ENCODE measurements at places on chromosomes 2 and 18. TPM values are rescaled to one million over a fixed set of nuclear protein-coding genes. Genes with fewer than 3 reads are reported as not detected.
A peak's percentile ranks its signal among the peaks of the same experiment; 100 is the strongest.

Gene CCDC74B
- 3.5 TPM for total RNA-seq

Gene PDCD1
- 1.5 TPM for total RNA-seq

Gene CAPN14
- total RNA-seq, result 0.42 TPM

Gene ONECUT2
- not detected for total RNA-seq

Gene EML6
- 4.6 TPM for total RNA-seq

Gene RSAD2
- total RNA-seq, result 7.0 TPM

Gene C2orf72
- total RNA-seq, result not detected

- no peak overlapping the region for H3K27ac ChIP-seq
- DNase-seq, result no peak
- no peak overlapping the region for H3K4me3 ChIP-seq
- H3K36me3 ChIP-seq, result no peaks in the 10 kb centered on the region
- H3K4me1 ChIP-seq, result no peaks in the 10 kb centered on the region
Measured at GRCh38 chr18:12060182-12060870, 33.3 kb upstream of the ANKRD62 start.

DNA sequence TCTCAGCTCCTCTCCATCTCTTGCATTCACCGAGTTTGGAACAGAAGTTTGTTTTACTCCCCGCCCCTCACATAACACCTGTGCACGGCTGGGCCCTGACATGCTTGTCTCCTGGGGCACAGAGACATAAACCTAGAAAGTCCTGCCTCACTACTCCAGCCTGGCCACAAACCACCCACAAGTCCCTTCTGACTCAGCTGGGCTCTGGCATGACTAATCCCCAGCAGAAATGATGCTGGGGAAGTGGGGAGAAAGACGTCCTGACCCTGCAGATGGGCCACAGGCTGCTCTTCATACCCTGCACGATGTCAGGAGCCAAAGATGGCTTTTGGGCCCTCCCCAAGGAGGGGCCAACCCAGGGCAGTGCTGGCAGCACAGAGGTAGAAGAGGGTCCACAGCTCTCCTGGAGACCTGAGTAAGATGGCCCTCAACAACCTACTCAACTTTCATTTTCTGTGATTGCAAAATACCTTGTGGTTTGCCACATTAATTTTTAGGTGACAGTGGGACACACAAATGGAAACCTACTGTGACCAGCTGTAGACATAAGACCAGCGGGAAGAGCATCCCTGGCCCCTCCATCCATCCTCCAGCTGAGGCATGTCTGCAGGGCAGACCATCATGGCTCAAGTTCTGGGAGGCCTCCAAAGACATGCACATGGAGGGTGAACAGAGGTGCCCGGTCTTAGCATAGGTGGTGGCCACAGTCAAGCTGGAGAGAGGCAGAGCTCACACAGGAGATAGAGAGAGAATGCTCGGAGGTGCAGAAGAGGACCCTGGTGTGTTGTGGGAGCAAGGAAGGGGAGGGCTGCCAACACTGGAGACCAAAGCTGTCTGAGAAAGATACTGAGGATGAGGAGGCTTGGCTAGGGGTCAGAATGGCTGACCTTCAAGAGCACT, 40.0 kb downstream of the DNMT3A start:
- H3K27ac ChIP-seq, result no peak overlapping the region
- H3K4me3 ChIP-seq, result no peak overlapping the region
- peaks cover 28% of the 10 kb centered on the region for H3K36me3 ChIP-seq
- H3K4me1 ChIP-seq, result peaks cover 47% of the 10 kb centered on the region

- H3K4me1 ChIP-seq, result no peaks in the 10 kb centered on the region
- H3K4me3 ChIP-seq, result no peak overlapping the region
- H3K27ac ChIP-seq, result no peak overlapping the region
- no peaks in the 10 kb centered on the region for H3K36me3 ChIP-seq
- H3K27me3 ChIP-seq, result no peaks in the 10 kb centered on the region
Measured at GRCh38 chr18:46322941-46323340, 218.8 kb downstream of the HAUS1 start.

Gene SLC5A7
- 2.3 TPM for total RNA-seq

Gene NCKAP5
- 1.8 TPM for total RNA-seq

GRCh38 chr2:110720547-110720946, 11.8 kb upstream of the ACOXL start:
- no peak overlapping the region for H3K4me3 ChIP-seq
- DNase-seq, result peak; percentile 62
- no peaks in the 10 kb centered on the region for H3K36me3 ChIP-seq
- no peak overlapping the region for H3K27ac ChIP-seq
- no peaks in the 10 kb centered on the region for H3K27me3 ChIP-seq
- H3K4me1 ChIP-seq, result peaks cover 11% of the 10 kb centered on the region

GRCh38 chr2:120737340-120738101, 1.9 kb downstream of the GLI2 start:
- peak overlapping the region; percentile 77 for H3K4me3 ChIP-seq
- no peaks in the 10 kb centered on the region for H3K27me3 ChIP-seq
- H3K27ac ChIP-seq, result peak overlapping the region; percentile 94
- DNase-seq, result peak; percentile 92
- H3K4me1 ChIP-seq, result peaks cover 94% of the 10 kb centered on the region

Gene CHCHD5
- 17.9 TPM for total RNA-seq

- H3K4me3 ChIP-seq, result no peak overlapping the region
- no peaks in the 10 kb centered on the region for H3K36me3 ChIP-seq
- no peaks in the 10 kb centered on the region for H3K4me1 ChIP-seq
- no peak for DNase-seq
- no peak overlapping the region for H3K27ac ChIP-seq
Measured at GRCh38 chr2:58140508-58141072, 94.0 kb downstream of the VRK2 start.

Gene SPP2
- total RNA-seq, result not detected

Gene CNNM3
- total RNA-seq, result 17.9 TPM

DNA sequence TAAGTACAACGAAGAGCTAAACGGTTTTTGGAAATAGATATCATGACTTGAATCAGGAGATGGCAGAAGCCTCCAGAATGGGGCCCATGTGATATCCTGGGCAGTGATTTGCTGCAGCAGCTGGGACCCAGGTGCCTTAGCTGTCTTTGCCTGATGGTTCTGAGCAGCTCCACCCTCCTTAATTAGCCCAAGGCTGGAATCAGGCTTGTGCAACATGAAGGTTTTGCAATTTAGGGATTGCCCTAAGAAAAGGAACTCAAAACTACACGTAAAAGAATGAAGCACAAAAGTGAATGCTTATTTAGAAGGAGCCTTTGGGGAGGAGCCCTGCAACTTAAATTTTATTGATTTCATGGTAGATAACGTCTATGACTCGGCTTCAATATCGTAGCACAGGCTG, 17.3 kb upstream of the CNDP2 start:
- no peak for DNase-seq
- H3K36me3 ChIP-seq, result no peaks in the 10 kb centered on the region
- H3K4me3 ChIP-seq, result no peak overlapping the region
- H3K27me3 ChIP-seq, result no peaks in the 10 kb centered on the region
- no peak overlapping the region for H3K27ac ChIP-seq
- peaks cover 6% of the 10 kb centered on the region for H3K4me1 ChIP-seq

Gene ZNF804A
- not detected for total RNA-seq

Gene DNER
- total RNA-seq, result 4.2 TPM

GRCh38 chr2:231854616-231855125, 68.4 kb downstream of the COPS7B start:
- H3K27me3 ChIP-seq, result no peaks in the 10 kb centered on the region
- H3K4me1 ChIP-seq, result no peaks in the 10 kb centered on the region
- H3K36me3 ChIP-seq, result no peaks in the 10 kb centered on the region
- no peak overlapping the region for H3K27ac ChIP-seq

Gene BMP10
- not detected for total RNA-seq

- no peak overlapping the region for H3K27ac ChIP-seq
- H3K4me1 ChIP-seq, result no peaks in the 10 kb centered on the region
- no peaks in the 10 kb centered on the region for H3K36me3 ChIP-seq
- H3K4me3 ChIP-seq, result no peak overlapping the region
Measured at GRCh38 chr2:45046786-45047185, 37.5 kb upstream of the SIX2 start.

DNA sequence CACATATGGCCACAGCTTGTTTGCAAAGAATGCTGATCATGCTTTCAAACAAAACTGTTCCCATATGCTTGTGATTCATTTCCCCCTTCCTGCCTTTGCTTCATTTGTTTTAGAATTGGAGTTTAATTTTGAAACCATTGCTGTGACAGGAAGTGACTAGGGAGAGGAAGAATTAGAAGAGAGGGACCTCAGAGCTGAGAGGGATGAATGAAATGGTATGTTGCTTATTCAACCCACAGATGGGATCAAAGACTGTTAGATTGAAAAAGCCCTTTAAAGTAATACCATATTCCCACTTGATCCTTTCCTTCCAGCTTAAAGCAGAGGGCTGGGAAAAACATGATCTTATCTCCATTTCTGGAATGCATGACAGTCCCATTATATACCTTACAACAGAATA, 106.2 kb upstream of the RNF152 start:
- no peaks in the 10 kb centered on the region for H3K27me3 ChIP-seq
- DNase-seq, result no peak
- H3K27ac ChIP-seq, result no peak overlapping the region
- no peaks in the 10 kb centered on the region for H3K36me3 ChIP-seq
- H3K4me3 ChIP-seq, result no peak overlapping the region

Gene RNASEH1
- total RNA-seq, result 34.5 TPM

DNA sequence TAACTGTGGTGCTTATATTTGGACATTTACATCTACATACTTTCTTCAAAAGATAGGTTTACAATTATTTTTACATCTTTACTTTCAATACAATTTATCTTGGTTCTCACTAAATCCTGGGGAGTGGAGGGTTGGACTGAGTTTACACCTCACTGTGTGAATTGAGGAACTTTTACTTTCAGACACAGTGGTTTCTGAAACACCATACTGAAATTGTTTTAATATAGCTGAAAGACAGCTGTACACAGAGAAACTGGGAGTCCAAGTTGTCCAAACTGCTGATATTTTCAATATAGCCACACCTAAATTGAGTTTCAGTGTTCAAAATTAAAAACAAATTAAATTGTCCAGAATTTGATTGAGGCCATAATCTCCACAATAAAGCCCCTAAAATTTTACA, 16.8 kb downstream of the KCNH7 start:
- no peak for DNase-seq
- no peaks in the 10 kb centered on the region for H3K4me1 ChIP-seq
- H3K4me3 ChIP-seq, result no peak overlapping the region
- no peaks in the 10 kb centered on the region for H3K36me3 ChIP-seq
- H3K27ac ChIP-seq, result no peak overlapping the region

DNA sequence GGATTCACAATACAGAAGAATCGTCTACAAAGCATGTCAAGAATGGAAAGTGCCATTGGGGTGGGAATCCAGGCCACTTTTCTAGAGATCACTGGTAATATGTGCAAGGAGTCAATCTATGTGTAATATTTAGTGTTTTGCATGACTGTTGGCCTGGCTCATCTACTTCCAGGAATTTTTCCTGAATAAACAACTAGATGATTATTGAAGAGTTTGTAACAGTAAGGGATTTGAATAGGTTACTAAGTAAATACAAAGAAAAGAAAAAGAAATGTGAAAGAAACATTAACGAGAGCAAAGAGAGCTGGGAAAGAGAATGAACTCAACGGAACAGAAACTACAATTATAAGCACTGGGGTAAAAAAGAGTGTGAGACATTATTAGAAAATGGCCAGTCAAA, 406.0 kb downstream of the TGIF1 start:
- H3K27me3 ChIP-seq, result no peaks in the 10 kb centered on the region
- no peaks in the 10 kb centered on the region for H3K4me1 ChIP-seq
- H3K27ac ChIP-seq, result no peak overlapping the region
- H3K36me3 ChIP-seq, result no peaks in the 10 kb centered on the region
- H3K4me3 ChIP-seq, result no peak overlapping the region

Gene STPG4
- total RNA-seq, result not detected

GRCh38 chr2:2269426-2269825, 61.6 kb downstream of the MYT1L start:
- no peak overlapping the region for H3K4me3 ChIP-seq
- H3K27me3 ChIP-seq, result no peaks in the 10 kb centered on the region
- no peak overlapping the region for H3K27ac ChIP-seq

Gene COL4A3
- 1.9 TPM for total RNA-seq

DNA sequence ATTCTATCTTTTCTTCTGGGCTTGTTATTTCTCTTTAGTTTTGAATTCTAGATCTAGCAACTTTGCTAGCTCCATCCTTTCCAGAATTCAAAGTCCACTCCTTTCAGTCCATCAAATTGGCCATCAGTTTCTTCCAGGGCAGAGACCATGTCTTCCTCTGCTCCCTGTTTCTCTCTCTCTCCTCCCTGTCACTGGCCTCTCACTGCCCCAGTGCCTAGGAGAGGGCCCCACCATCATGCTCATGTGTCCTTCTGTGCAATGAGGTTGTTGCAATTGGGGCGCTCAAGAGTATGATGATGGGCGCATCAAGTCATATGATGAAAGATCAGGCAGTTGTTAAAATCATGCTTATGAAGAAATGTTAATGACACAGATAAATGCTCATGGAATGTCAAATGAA, 159.2 kb upstream of the HS6ST1 start:
- no peak overlapping the region for H3K27ac ChIP-seq
- no peak overlapping the region for H3K4me3 ChIP-seq
- DNase-seq, result peak; percentile 77
- H3K36me3 ChIP-seq, result no peaks in the 10 kb centered on the region

GRCh38 chr2:37550190-37550589, 121.3 kb downstream of the CDC42EP3 start:
- H3K4me1 ChIP-seq, result no peaks in the 10 kb centered on the region
- H3K27ac ChIP-seq, result no peak overlapping the region

- no peaks in the 10 kb centered on the region for H3K27me3 ChIP-seq
- H3K4me3 ChIP-seq, result no peak overlapping the region
- DNase-seq, result no peak
- H3K27ac ChIP-seq, result no peak overlapping the region
- no peaks in the 10 kb centered on the region for H3K4me1 ChIP-seq
- no peaks in the 10 kb centered on the region for H3K36me3 ChIP-seq
Measured at GRCh38 chr18:8121942-8122480, 487.2 kb upstream of the RAB12 start.

- peaks cover 4% of the 10 kb centered on the region for H3K36me3 ChIP-seq
- H3K27ac ChIP-seq, result no peak overlapping the region
- DNase-seq, result no peak
- no peak overlapping the region for H3K4me3 ChIP-seq
- no peaks in the 10 kb centered on the region for H3K27me3 ChIP-seq
- H3K4me1 ChIP-seq, result no peaks in the 10 kb centered on the region
Measured at GRCh38 chr18:68722821-68723220, 7.9 kb upstream of the TMX3 start.

GRCh38 chr18:21315741-21316197, 73.7 kb downstream of the GREB1L start:
- no peaks in the 10 kb centered on the region for H3K27me3 ChIP-seq
- no peaks in the 10 kb centered on the region for H3K36me3 ChIP-seq
- H3K27ac ChIP-seq, result peak overlapping the region; percentile 29
- DNase-seq, result no peak
- H3K4me1 ChIP-seq, result peaks cover 17% of the 10 kb centered on the region
- H3K4me3 ChIP-seq, result no peak overlapping the region

Gene OSR1
- 99.6 TPM for total RNA-seq

- no peaks in the 10 kb centered on the region for H3K27me3 ChIP-seq
- DNase-seq, result no peak
- H3K4me1 ChIP-seq, result peaks cover 6% of the 10 kb centered on the region
- no peak overlapping the region for H3K27ac ChIP-seq
- H3K4me3 ChIP-seq, result no peak overlapping the region
Measured at GRCh38 chr2:208130712-208131110, 1.1 kb upstream of the CRYGC start.

Measured in esophagus muscularis mucosa (tissue), 4 donors.